Calu3 (cell line): ENCODE measurements at places on chromosomes 4 and X. TPM values are rescaled to one million over a fixed set of nuclear protein-coding genes. Genes with fewer than 3 reads are reported as not detected.
A peak's percentile ranks its signal among the peaks of the same experiment; 100 is the strongest.

MAGEB2 gene
- total RNA-seq: not detected in 2 replicates

DNA sequence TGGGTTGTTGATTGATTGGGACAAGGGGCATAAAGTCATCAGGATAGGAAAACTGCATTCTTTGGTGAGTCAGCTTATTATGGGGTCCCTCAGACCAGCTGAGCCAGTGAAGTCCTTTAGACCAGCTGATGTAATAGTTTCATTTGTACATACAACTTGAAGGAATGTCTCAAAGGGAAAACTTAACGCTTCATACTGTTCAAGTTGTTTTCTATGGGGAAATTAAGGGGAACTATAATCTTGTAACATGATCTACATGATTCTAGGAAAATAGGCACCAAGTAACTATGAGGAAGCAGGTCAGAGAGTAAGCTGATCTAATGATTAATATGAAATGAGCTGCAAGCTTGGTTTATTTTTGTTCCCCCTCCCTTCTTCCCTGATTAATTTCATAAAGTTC is 175.1 kb upstream of the GRID2 start:
- DNase-seq: no peak

DNA sequence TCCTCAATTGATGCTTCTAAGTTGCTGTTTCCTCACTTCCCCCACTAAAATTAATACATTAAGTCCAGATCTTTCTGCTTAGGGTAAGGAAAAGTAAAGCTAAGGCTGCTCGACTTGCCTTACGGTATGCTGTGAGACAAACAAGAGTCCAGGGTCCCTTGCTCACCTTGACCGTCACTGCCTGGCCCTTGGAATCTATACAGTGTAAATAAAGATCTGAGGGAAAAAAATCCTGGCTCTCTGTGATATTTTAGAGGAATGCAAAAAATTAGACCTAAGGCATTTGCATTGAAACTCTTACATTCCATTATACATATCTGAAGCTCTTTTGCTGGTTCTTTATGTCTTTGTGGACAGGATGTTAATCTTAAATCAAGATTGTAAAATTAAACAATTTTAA is 129.6 kb upstream of the HCCS start:
- no peak for DNase-seq

CYSLTR1 gene
- not detected in 2 replicates for total RNA-seq

DDX53 gene
- total RNA-seq: not detected in 2 replicates

GRCh38 chr4:150852216-150852615 is 162.9 kb downstream of the LRBA start:
- DNase-seq: no peak

- DNase-seq: no peak
Measured at GRCh38 chr4:61224573-61224972, 24.4 kb downstream of the ADGRL3 start.

- DNase-seq: peak; percentile 41
Measured at GRCh38 chr4:142817442-142817841, 28.7 kb downstream of the INPP4B start.

PNMA5 gene
- total RNA-seq: not detected in 2 replicates

GRCh38 chr4:32073542-32073941 is 1353.4 kb downstream of the PCDH7 start:
- no peak for DNase-seq

- DNase-seq: no peak
Measured at GRCh38 chrX:9598344-9598743, 133.5 kb downstream of the TBL1X start.

PITX2 gene
- total RNA-seq: not detected in 2 replicates

GRCh38 chr4:10183462-10183861 is 66.9 kb upstream of the WDR1 start:
- no peak for DNase-seq

AREG gene
- 230 and 281 TPM in 2 replicates for total RNA-seq

DNA sequence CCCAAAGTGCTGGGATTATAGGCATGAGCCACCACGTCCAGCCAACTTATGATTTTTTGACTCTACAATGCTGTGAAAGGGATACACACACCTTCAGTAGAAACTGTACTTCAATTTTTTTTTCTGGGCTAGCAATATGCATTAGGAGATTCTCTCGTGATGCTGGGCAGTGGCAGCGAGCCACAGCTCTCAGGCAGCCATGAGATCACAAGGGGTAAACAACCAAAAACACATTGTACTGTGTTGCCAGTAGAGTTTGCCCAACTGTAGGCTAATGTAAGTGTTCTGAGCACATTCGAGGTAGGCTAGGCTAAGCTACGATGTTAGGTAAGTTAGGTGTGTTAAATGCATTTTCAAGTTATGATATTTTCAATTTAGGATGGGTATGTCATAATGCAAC is 25.7 kb downstream of the RAB33A start:
- no peak for DNase-seq

MSX1 gene
- 1.6 and 2.0 TPM in 2 replicates for total RNA-seq

DNA sequence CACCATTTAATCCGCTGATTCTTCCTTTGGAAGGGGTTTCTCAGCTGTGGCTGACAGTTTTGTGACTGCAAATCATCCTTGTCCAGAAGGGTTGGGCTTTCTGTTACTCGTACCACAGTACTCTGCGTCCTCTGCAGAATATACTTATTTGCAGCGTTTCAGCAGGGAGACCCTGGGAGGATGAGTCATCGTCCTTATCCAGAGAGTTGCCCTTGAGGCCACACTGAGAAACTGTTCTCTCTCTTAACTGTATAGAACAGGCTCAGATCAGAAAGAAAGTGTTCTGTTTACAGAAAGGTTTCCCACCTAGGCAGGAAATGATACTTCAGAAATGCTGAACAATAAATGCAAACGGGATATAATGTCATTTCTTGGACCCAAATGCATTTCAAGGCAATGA is 47.8 kb upstream of the DDX53 start:
- peak; percentile 2 for DNase-seq

- DNase-seq: no peak
Measured at GRCh38 chr4:152264106-152264505, 271.8 kb downstream of the FBXW7 start.

- DNase-seq: no peak
Measured at GRCh38 chr4:46684041-46684440, 225.0 kb downstream of the COX7B2 start.

TMEM192 gene
- total RNA-seq: 18.4 and 21.1 TPM in 2 replicates

GRCh38 chr4:25129917-25130316 is 30.3 kb downstream of the SEPSECS start:
- DNase-seq: no peak

NPY2R gene
- not detected in 2 replicates for total RNA-seq

PUDP gene
- total RNA-seq: 30.6 and 36.6 TPM in 2 replicates

- DNase-seq: no peak
Measured at GRCh38 chrX:86148024-86148511, at the start of gene DACH2. Gene DACH2, plus strand, starts transcription at chrX:86148451.

MEPE gene
- not detected in 2 replicates for total RNA-seq
